ENCODE measurements at places on chromosomes 6 and 20. TPM values are rescaled to one million over a fixed set of nuclear protein-coding genes. Genes with fewer than 3 reads are reported as not detected.

PRSS35 gene
- not detected for total RNA-seq

RAET1L gene
- total RNA-seq = not detected

CFAP206 gene
- 0.19 TPM for total RNA-seq

RBM24 gene
- total RNA-seq = 3.4 TPM

FKBP5 gene
- total RNA-seq = 40.0 TPM

KIF25 gene
- not detected for total RNA-seq

GHRH gene
- not detected for total RNA-seq

ZSCAN23 gene
- 0.51 TPM for total RNA-seq

HMGCLL1 gene
- total RNA-seq = not detected

HLA-DQA2 gene
- not detected for total RNA-seq

BHLHE23 gene
- not detected for total RNA-seq

DNA sequence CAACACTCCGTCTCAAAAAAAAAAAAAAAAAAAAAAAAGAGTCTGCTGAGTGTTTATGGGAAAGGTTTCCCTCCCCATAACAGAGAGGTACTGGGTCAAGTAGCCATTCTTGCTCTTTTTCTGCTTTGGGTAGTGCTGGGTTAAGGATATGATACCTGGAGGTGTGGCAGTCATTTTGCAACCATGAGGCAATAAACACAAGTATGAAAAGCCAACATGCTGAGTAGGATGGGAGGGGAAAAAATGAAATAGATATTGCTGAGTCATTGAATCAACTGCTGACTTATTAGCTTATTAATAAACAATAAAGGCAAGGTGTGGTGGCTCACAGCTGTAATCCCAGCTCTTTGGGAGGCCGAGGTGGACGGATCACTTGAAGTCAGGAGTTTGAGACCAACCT, 2.3 kb upstream of the TOMM34 start:
- no peak for DNase-seq

DNA sequence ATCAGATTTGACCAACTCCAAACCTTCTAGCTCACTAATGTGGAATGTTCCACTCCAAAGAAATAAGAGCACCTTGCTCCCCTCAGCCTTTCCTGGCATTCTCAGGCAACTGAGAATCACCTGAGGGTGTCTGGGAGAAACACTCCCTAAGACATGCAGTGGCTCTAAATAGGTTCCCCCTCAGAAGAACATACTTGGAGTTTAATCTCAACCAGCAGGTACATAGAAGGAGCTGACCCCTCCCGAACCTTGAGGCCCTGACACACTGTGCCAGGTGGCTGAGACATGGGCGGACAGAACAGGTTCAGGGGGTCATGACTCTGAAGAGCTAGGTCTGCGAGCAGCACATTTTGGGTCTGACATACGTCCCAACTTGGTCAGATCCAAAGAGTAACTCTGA, 107.6 kb upstream of the MAP3K4 start:
- DNase-seq = no peak

GRCh38 chr6:135555550-135555949, 58.0 kb upstream of the AHI1 start:
- peak; percentile 38 for DNase-seq

DNA sequence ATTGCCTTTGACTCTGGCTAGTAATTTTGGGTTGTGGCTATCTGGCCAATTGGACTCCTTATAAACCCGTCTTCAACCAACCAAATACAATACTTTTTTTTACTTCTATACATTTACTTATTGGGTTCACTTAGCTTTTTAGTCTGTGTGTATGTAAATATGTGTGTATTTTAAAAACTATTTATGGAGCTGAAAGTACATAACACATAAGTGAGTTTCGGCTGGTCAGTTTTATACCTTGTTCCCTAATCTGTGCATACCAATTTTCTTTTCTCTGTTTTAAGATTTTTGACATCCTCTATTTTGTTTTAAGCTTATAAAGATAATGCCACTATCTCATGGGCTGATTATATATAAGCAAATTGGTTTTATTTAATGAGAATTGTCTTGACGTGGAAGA, 129.5 kb downstream of the LRRC1 start:
- no peak for DNase-seq

DNA sequence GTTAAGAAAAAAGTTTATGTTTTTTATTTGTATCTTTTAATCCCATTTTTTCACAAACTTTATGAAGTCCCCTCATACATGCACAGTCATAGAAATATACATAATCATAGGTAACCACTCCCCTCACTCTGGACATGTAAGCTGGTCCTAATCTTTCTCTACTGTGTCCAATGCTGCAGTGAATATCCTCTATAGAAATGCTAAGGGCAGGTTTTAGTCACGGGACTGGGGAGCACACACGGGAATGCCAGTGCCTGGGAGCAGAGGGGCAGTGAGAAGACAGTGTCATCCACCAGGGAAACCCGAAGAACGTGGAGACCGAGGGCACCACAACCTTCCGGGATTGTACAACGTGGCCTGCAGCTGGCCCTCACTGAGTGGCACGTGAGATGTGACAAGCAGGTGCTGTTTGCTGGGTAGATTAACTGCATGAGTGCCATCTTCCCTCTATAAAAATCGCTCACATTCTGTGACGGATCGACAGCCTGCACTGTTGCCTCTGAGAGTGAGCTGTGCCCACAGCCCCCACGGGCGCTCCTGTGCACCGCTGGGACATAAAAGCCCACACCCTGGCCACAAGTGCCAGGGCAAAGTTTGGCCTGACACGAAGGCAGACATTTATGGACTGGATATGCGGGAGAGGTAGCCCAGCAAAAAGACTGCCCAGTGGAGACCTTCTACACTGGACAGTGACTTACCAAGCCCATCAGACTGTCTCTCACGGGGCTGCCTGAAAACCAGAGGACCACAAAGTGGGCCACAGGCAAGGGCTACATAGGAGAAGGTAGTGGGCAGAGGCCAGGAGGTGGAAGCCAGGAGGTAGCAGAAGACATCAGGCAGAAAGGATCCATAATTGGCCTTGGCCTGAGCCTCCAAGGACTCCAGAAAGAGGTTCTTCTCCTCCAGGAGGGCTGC, 63.2 kb downstream of the FGD2 start:
- DNase-seq = no peak

- DNase-seq = no peak
Observed at GRCh38 chr6:7998103-7998725, 66.0 kb downstream of the BLOC1S5 start.

DNA sequence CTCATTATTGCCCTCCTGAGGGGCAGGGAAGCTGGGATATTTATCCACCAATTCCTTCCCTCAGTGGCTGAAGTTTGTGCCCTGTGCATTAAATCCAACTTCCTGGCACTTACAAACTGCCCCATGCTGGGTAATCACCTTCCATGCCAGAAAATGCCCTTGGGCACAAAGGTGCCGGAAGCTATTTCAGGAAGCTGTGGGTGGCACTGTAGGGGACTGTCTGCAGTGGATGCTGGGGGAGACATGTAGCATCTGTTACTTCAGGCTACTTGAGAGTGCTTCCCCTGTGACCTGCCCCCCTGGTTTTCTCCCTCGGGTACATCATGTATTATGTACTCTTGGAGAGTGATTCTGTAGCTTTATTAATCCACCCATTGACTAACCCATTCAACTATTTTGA, 24.7 kb upstream of the RALGAPA2 start:
- no peak for DNase-seq

DNA sequence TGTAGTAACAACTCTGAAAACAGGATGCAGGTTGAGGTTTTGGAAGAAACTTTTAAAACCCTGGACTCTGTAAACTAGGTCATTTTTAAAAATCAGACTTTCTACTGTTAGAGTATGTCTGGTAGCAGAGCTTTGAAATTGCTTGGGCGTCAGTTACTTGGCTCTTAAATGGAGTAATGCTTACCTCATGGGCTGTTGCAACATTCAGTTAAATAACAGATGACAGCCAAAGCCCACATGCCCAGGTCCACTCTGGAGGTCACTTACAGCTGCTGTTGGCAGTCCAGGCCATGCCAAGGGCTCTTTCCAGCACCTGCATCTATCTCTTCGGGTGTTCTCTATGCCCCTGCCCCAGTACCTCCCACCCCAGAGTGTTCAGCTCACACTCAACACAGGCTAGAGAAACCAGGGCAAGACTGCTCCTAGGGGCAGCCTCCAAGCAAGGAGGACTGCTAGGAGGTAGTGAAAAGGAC, 96.4 kb downstream of the BANF2 start:
- peak; percentile 2 for DNase-seq

DNA sequence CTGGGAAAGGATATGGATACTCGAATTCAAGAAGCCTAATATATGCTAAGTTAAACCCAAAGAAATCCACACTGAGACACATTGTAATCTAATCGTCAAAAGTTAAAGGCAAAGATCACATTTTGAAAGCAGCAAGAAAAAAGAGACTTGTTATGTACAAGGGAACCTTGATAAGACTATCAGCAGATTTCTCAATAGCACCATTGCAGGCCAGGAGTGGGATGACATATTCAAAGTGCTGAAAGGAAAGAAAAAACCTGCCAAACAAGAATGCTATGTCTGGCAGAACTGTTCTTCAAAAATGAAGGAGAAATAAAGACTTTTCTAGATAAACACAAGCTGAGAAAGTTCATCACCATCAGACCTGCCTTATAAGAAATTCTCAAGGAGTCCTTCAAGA, 75.2 kb downstream of the COL21A1 start:
- DNase-seq = peak; percentile 2

- no peak for DNase-seq
Observed at GRCh38 chr20:12882832-12883506, 125.8 kb upstream of the SPTLC3 start.

- peak; percentile 40 for DNase-seq
Observed at GRCh38 chr20:52191916-52192718, 538 bp upstream of the ZFP64 start.

- no peak for DNase-seq
Observed at GRCh38 chr6:25017486-25017885, 81.7 kb upstream of the RIPOR2 start.

DNA sequence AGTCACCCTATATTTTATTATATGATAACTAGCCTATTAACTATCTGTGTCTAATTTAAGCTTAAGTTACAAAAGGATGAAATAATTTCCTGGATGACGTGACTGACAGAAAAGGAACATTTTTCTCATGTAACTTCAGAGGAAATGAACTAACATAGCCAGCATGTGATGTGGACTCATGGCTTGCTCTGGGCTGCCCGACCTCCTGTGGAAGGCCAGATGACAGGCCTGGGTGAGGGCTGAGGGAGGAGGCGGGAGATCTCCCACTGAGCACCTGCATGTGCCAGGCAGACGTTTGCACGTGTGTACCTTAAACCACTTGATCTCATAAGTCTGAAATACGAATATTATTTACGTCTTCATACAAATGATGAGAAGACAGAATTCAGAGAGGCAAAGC, 321.1 kb downstream of the SYNE1 start:
- DNase-seq = peak; percentile 97

DNA sequence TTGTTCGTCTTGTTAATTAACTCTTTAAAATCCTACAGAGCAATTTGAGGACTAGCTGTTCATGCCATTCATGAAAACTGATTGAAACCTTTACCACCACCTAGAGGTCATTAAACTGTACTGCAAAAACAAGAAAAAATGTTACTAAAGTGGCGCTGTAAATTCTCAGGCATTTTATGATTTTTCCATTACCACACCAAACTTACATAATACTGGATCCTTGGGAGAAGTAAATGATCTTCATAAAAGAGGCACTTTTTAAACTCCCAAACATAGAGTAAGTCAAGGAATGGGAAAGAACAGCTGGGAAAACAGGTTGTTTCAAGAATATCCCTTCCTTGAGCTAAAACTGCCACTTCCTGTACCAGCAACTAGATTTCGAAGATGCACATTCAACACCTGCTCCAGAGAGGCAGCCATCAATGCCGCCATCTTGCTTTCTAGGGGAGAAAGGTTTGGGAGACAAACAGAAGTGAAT, 54.3 kb downstream of the MYLIP start:
- peak; percentile 75 for DNase-seq

- DNase-seq = no peak
Observed at GRCh38 chr20:14757728-14758127, 420.3 kb upstream of the FLRT3 start.

GRCh38 chr6:11368264-11368663, 135.8 kb upstream of the NEDD9 start:
- DNase-seq = peak; percentile 69

DNA sequence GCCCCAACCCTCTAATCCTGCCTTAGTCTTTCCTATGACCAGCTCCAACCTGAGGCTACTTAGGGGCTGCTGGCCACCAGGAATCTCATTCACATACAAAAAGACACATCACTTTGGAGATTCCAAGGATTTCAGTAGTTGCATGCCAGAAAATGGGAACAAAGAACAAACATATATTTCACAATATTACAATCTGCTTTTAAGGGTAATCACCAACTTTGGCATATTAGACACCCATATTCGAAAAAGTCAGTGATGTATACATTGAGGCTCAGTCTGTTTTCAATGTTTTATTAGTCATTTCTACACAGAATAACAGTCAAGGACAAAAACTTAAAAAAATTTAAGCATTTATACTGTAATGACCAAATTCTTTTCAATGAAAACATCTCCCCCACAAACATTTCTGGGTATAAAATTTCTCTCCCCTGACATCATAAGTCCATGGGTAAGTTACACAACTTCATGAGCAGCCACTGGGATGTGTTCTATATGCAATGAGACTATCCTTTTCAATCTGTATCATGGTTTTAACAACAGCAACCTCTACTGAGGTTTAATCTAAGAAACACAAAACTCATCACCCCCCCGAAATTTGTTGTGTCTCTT, 103.5 kb downstream of the MAP7 start:
- no peak for DNase-seq

DNA sequence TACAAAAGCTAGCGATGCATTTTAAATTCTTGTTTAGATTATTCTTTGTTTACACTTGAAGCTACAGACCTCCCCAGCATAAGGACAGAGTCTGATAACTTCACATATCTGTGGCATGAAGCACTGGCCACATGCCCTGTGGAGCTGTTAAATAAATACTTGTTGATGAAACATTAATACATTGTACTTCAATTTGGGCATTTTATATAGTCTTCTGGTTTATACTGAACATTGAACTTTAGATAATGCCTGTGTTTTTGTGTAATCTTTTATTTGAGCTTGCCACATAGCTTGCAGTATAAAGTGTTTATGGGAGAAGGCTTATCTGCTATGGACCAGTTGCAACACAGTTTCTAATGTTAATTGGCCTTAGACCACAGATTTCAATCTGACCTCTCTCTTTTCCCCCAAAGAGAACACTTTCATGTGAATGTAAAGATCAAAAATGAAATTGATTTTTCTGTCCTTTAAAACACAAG, 48.2 kb downstream of the FRK start:
- DNase-seq = no peak

DNA sequence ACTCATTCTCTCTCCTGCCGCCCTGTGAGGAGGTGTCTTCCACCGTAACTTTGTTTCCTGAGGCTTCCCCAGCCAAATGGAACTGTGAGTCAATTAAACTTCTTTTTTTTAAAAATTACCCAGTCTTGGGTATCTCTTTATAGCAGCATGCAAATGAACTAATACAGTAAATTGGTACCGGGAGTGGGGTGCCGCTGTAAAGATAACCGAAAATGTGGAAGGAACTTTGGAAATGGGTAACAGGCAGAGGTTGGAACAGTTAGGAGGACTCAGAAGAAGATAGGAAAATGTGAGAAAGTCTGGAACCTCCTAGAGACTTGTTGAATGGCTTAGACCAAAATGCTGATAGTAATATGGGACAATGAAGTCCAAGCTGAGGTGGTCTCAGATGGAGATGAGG, 55.8 kb downstream of the EPB41L2 start:
- no peak for DNase-seq

- DNase-seq = peak; percentile 67
Observed at GRCh38 chr6:33761922-33762629, 15.4 kb upstream of the IP6K3 start.

GRCh38 chr20:60378620-60379019, 420.4 kb downstream of the CDH26 start:
- no peak for DNase-seq
